Activated CD8-positive, alpha-beta memory T cell treated with anti-CD3 and anti-CD28 coated beads for 4 hours (primary cell): ENCODE measurements at places on chromosomes 5 and 9.

- DNase-seq: no peak
Observed at GRCh38 chr9:7777771-7778170, 21.8 kb downstream of the DMAC1 start.

DNA sequence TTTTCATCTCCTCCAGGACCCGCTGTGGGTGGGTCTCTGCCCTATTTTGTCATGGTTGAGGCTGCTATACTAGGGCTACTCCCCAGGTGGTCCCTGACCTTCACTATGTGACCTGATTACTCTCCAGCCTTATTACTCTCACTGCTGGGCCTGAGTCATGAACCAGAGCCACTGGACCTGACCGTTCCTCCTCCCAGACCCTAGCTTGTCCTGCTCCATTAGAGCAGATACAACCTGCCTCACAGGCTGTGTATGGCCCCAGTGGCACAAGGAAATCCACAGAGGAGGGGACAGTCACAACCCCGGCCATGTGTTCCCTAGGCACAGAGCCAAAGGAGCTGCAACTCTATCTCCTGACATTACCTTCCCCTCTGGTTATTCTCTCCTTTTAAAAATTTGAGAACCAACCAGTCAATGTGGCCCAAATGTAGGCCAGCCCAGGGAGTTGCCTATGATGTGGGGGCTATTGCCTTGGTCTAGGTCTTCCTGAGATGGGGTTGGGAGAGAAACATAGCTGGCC, 96.0 kb upstream of the FSTL4 start:
- no peak for DNase-seq

GRCh38 chr9:95000821-95001220, 274.3 kb downstream of the AOPEP start:
- DNase-seq: no peak

GRCh38 chr9:75950998-75951397, 60.5 kb downstream of the PCSK5 start:
- DNase-seq: no peak

DNA sequence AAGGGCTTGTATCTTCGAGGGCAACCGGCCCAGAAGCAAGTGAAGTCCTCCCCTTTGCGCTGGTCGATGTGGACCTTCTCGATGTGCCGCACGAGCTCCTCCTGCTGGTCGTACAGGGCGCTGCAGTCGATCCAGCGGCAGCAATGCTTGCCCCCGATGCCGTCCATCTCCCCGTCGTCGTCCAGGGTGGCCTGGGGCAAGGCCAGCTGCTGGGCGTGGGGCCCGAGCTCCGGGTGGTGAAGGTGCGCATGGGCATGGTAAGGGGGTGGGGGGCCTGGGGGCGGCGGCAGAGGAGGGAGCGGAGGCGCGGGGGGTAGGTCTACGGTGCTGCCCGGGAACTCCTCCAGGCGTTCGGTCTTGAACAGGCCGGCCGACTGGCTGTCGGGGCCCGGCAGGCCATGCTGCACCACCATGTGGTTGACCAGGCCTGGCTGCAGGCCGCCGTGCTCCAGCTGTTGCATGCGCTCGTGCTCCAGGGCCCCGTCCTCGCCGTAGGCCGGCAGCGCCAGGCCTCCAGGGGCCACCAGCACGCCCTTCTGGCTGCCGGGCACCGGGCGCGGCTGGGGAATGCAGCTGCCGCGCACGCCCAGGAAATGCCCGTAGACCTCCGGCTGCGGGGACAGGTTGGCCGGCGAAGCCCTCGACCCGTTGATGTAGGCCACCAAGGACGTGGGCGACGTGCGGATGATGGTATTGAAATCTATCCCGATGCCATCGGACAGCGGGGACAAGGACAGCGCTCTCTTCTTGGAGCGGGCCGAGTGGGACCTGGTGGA, 181.8 kb downstream of the GLIS3 start:
- DNase-seq: no peak

DNA sequence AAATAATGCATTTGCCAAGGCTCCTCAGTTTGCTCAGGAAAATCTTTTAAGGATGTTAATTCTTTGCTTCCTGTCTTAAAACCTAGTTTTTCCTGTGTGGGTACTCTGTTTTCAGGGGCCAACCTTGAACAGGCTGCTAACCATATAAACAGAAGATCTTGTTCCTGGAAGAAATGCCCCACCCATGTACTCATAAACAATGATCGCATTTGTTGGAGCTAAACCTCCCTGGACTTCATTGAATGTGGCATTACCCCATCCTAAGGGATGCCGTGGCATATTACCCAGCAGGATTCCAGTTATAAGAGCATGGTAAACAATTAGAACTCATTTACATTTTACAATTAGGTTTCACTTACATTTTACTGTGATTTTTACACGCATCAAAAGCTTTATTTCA, 436.0 kb downstream of the ZNF608 start:
- DNase-seq: no peak

DNA sequence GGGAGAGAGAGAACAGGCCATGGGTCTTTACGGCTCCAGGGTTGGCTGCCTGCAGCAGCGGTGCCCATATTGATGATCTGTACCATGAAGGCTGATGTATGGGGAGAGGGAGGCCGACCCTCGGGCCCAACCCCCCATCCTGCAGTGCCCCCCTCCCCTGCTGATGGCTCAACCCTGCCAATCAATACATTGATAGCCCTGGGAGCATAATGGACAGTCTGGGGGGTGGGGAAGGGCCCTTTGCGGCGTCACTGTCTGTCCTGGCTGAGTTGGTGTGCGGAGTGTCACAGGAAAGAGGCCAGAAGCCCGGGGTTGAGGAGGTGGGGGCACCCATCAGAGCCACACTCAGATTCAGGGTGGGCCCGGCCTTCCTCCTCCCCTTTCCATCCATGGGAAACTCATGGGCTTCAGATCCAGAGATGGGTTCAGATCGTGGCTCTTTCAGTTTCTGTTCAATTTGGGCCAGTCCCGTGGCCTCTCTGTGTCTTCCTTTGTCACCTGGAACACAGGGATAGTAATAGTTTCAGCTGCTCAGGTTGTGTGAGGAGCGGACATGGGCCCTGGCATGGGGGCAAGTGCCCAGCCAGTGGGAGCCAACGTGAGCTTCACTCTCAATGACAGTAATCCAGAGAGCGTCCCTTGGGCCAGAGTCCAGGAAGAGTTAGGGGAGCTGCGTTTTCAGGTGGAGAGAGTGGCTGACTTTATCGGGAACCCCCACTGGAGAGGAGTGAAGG, 9.5 kb downstream of the FGF18 start:
- no peak for DNase-seq

DNA sequence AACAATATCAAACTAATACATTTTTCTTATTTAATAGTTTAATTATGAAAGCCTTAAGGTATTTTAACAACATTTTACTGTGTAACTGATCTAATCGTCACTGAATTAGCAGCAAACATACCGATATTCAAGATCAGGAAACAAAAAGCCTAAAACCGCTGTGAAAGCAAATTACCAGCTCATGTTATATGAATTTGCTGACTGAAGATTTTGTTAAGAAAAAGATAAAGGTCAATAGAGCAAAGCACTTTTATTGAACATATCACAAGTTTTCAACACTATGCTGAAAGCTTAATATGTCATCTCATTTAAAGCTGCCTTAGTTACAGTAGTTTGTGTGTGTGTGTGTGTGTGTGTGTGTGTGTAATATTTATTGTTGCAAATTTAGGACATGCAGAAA, 1634.9 kb upstream of the NUDT12 start:
- no peak for DNase-seq

GRCh38 chr5:119270960-119271757, 84.7 kb upstream of the TNFAIP8 start:
- DNase-seq: no peak

DNA sequence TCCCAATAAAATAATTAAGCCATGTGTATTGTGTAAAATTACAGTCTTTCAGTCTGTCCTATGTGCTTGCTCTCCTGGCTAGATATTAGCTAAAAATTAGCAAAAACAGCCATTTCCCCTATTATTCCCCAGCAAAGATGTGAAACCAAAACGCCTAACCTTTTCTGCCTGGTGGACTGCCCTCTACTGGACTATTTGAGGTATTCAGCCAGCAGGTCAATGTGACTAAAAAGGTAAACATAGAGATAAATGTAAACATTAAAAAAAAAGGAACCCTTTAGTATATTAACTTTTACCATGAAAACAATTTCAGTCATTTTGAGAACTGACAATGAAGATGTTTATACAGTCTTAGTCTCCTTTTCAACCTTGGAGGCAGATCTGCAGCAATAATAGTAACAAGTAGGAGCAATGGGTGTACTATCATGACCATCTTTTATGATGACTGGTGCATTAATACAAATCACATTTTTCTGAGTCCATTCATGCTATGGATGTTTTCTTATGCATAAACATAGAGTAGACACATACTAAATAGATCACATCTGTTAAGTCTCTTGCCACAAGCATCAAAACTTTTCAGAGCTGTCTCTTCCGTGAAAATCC, 10.1 kb downstream of the ATG12 start:
- no peak for DNase-seq

DNA sequence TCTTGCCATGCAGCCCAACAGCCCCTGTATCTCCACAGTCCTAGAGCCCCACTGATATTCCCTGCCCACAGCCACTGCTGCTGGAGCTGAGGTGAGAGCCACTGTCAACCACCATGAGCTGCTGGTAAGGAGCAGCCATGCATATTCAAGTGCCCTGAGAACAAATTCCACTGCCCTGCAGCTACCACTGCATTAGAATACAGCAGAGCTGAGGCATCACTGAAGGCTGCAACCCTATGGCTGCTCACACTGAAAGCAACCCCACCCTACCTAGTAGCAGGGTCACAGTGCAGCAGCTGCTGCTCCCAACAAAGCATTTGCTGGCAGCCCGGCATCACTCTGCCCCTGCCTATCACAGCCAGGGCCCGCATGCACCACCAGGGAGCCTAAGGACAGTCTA, 68.6 kb downstream of the SKIC3 start:
- no peak for DNase-seq

DNA sequence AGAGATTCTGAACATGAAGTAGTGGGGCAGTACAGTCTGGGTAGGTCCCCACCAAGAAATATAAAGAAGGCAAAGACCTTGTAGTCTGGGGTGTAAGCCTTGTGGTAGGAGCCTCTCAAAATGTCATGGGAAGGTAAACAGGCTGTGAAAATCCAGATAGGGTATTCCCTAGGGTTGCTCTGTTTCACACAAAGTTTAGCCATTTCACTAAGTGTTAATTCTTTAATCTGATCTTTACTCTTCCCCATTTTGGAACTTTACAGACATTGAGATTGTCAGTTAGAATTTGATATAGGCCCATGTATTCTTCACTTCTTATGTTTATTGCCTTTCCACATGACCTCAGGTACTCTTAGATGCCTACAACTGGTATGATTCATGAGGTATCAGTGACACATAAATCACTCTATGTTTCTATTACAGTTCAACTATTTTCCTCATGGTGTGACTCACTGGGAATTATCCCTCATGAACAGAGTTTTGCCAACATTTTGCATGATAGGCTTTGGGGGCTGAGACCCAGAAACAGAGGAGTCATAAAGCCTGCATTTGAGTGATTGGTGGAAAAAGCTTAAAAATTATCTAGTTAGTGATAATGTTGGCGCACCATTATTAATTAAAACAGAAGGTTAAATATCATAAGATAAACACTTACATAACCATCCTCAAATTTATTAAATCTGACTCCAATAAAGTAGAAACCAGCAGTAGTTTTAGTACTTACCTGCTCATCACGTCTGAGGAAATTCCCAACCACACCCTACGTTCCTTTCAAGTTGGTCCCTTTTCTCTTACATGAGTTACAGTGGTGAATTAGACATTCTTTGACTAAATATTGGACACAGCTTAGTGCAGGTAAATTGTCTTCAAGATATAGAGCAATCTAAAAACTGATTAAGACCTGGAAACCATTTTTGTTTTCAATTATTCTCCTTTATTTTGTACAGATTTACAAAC, 399.8 kb upstream of the MEF2C start:
- DNase-seq: no peak

- DNase-seq: no peak
Observed at GRCh38 chr9:5813824-5814223, 19.1 kb downstream of the ERMP1 start.

GRCh38 chr5:55308254-55308836, 556 bp downstream of the MTREX start:
- DNase-seq: no peak

DNA sequence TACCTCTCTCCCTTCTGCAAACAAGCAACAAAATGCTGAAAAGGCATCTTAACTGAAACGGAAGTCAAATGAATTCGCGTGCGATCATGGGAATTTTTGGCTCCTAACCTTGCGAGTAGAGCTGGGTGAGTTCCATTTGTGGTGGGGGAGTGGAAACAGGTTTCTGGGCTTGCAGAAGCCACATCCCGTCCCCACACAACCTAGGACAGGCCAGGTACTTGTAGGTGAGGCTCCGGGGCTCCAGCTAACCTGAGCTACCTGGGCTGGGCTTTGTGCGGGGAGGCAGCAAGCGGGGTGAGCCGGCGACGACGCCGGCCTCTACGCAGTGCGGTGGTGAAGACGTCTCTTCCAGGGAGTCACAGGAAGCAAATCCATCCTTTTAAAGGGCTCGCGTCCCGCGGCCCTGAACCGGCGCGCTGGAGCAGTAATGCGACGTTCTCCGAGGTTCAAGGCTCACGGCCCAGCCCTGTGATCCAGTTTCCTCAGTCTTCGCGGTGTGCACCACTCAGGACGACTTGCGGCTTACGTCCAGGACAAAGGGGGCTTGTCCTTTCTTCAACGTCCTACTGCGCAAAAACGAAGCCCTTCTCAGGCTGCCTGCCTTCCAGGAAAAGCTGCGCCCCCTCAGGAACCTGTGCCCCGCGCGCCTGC, 567 bp upstream of the SPIN1 start:
- DNase-seq: peak; percentile 3

DNA sequence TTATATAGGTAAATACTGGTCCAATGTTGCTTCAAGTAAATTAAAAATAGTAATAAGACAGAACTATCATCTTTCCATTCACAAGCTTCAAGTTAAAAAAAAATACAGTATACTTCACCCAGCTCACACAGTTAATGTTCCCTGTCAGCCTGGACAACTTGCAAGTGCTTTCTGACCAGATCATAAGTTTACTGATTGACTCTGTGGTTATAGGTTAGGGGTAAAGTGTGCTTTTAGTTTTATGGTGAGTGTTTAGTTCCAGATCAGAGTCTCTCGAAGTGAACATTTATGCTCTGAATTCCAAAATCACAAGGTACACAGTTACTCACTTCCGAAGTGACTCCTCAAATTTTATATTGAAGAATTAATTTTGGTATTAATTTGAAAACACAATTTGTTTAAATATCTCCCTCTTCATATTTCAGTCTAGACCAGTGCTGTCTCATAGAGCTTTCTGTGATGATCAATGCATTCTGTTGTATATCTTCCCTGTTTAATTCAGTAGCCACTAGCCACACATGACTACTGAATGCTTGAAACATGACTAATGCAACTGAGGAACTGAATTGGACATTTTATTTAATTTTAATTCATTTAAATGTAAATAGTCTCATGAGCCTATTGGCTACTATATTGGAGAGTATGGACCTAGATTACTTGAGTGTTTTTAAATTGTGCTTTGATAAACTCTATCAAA, 90.7 kb downstream of the MEF2C start:
- DNase-seq: no peak

- DNase-seq: no peak
Observed at GRCh38 chr5:93511445-93511844, 69.6 kb downstream of the NR2F1-AS1 start.

- DNase-seq: no peak
Observed at GRCh38 chr5:135076801-135077200, 42.8 kb upstream of the PITX1 start.

GRCh38 chr5:66666778-66667177, 70.6 kb downstream of the MAST4 start:
- DNase-seq: no peak

GRCh38 chr9:107615321-107615720, 125.8 kb upstream of the KLF4 start:
- no peak for DNase-seq
